ENCODE measurements at places on chromosomes 1 and 21.

- DNase-seq = no peak
Observed at GRCh38 chr1:42926879-42927242, 31.8 kb downstream of the SLC2A1 start.

- no peak for DNase-seq
Observed at GRCh38 chr1:229379846-229380245, 37.0 kb upstream of the CCSAP start.

DNA sequence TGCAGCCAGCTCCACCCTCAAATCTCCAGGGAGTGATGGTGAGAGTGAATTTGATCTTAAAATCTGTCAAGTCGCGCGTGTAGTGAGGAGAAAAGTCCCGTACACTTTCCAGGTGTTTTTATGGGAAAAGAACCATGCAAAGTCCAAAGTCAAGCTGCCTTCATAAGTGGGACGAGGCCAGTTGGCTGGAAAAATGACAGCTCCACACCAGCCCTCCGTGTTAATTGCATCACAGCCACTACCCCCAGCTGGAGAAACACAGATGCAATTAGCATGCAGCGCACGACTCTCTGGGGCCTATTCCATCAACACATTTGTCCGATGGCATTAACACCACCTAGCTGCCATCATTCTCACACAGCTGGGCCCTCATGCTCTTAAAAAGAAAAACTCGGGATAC lies 68.4 kb downstream of the KLHDC7A start:
- DNase-seq = no peak

GRCh38 chr1:214066190-214066589 lies 78.4 kb downstream of the PROX1 start:
- DNase-seq = peak; percentile 55

GRCh38 chr1:246216906-246217305 lies 290.2 kb downstream of the SMYD3 start:
- DNase-seq = peak; percentile 50

- peak; percentile 43 for DNase-seq
Observed at GRCh38 chr21:15826147-15826780, 96.5 kb downstream of the USP25 start.

GRCh38 chr21:30448514-30448913 lies 8.4 kb downstream of the KRTAP15-1 start:
- no peak for DNase-seq

- no peak for DNase-seq
Observed at GRCh38 chr1:216576234-216576937, 146.8 kb downstream of the ESRRG start.

GRCh38 chr1:205434738-205435137 lies 12.9 kb upstream of the LEMD1 start:
- DNase-seq = no peak

GRCh38 chr1:24903560-24903954 lies 26.5 kb downstream of the RUNX3 start:
- no peak for DNase-seq

GRCh38 chr1:167515893-167516321 lies 2.4 kb downstream of the CD247 start:
- DNase-seq = no peak
